ENCODE measurements at places on chromosomes 7 and 10.
A peak's percentile ranks its signal among the peaks of the same experiment; 100 is the strongest.

DNA sequence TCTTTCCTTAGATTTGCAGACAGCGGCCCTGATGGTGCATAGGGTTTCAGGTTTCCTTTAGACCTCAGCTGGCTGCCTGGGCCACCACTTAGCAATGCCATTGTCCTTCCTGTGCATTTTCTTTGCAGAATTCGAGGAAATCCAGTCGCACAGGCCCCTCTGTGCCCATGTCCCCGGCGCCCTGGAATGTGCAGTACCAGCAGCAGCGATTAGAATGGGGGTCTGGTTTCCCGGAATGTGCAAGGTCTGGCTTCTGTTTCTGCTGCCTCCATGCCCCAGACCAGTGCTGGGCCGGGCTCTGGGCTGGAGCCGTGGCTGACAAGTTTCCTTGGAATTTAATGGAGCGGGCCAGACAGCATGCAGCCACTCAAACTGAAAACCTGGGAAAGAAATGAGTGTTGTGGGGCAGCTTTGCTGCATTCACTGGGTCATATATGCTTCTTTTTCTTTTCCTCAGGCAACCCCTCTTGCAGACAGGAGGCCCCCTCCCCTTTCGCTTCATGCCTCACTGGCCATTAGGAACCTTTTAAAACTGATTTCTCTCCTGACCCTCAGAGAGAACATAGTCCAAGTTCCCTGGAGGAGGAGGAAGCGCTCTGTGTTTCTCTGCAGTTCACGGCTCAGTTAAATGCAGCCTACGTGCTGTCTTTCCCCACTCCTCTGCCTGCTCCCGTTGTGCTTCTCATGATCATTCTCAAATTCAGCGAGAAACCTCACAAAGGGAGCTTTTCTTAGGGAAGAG is 14.4 kb downstream of the HTRA1 start:
- no peak for DNase-seq

DNA sequence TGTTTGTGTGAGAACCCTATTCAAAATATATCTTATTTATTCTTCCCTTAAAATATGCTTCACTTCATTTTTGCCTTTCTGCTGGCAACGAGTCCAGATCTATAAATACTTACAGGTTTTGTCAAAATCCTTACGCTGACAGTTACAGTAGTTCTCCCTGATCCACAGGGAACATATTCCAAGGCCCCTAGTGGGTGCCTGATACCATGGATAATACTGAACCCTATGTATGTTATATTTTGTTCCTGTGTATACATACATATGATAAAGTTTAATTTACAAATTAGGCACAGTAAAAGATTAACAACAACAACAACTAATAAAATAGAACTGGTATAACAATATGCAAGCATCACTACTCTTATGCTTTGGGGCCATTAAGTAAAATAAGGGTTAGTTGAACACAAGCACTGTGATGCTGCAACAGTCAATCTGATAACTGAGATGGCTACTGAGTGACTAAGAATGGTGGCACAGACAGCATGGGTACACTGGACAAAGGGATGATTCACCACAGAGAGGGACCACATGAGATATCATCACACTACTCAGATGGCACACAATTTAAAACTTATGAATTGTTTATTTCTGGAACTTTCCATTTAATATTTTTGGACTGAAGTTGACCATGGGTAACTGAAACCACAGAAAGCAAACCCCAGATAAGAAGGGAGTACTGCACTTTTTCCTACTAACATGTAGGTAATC is 29.4 kb upstream of the PCGF5 start:
- no peak for DNase-seq

- no peak for DNase-seq
Measured at GRCh38 chr10:21702633-21703111, 168.6 kb downstream of the MLLT10 start.

DNA sequence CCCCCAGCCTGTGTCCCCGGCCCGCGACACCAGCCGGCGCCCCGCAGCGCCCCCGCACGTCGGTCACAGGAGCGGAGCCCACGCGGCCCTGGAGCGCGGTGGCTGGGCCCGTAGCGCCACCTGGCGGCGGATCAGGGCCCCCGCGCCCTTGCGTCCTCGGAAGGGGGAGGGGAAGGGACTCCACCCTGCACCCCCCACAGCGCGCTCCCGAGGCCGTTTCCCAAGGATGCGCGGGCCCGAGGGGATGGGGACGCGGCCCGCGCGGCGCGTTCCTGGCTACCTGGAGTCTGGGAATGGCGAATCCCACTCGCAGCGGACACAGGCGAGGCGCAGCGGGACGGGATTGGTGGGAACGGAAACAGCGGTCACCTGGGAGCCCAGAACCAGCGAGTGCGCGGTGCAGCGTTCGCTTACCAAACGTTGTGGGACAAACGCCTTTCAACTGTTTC is 23.8 kb upstream of the MKI67 start:
- DNase-seq: no peak

- no peak for DNase-seq
Measured at GRCh38 chr10:3053155-3053554, 14.2 kb upstream of the PFKP start.

- no peak for DNase-seq
Measured at GRCh38 chr10:78916227-78916626, 152.5 kb upstream of the ZMIZ1 start.

DNA sequence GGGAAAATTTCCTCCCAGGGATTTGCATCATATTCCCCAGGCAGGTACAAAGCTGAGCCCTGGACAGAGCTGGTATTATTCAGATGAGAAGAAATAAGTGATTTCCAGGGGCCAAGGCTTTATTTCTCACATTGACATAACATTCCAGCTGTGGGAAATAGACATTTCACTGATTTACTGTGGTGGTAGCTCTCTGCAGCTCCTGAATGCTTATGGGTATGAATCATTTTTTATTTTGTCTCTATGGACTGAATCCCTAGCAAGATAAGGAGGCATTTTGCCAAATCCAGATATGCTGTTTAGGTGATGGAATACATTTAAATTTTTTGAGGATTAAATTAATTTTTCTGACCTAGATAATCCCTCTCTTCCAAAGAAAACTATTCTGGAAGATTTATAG is 97.9 kb downstream of the MTPN start:
- DNase-seq: no peak

- DNase-seq: no peak
Measured at GRCh38 chr10:59075576-59075975, 100.9 kb upstream of the PHYHIPL start.

DNA sequence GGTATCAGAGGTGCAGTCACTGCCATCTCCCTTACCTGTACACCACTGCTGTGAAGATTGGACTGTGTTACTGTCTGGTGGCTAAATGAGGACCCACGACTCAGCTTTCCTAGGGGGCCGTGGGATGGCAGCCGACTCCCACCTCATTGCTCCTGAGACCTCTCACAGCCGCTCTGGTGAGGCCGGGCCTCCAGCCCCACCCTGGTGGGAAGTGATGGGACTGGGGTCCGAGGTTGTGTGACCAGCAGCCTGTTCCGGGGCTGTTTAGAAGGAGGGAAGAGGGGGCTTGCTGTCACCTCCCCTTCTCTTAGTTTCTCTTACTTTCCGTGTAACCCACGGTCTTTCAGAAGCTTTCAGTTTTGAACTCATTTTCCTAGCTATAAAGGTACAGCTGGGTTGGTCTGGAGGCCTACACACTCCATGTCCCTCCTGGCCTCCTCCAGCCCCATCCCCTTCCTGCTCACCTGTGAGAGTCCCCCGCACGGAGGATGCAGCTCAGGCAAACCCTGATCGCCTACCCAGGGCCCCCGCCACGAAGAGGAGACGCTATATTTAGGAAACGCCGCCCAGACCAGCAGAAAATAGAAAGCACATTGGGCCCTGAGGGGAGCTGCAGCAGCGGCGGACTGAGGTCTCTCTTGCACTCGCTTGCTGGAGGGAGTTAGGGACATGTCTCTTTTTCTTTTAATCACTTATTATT is 4.6 kb downstream of the EMX2 start:
- no peak for DNase-seq

DNA sequence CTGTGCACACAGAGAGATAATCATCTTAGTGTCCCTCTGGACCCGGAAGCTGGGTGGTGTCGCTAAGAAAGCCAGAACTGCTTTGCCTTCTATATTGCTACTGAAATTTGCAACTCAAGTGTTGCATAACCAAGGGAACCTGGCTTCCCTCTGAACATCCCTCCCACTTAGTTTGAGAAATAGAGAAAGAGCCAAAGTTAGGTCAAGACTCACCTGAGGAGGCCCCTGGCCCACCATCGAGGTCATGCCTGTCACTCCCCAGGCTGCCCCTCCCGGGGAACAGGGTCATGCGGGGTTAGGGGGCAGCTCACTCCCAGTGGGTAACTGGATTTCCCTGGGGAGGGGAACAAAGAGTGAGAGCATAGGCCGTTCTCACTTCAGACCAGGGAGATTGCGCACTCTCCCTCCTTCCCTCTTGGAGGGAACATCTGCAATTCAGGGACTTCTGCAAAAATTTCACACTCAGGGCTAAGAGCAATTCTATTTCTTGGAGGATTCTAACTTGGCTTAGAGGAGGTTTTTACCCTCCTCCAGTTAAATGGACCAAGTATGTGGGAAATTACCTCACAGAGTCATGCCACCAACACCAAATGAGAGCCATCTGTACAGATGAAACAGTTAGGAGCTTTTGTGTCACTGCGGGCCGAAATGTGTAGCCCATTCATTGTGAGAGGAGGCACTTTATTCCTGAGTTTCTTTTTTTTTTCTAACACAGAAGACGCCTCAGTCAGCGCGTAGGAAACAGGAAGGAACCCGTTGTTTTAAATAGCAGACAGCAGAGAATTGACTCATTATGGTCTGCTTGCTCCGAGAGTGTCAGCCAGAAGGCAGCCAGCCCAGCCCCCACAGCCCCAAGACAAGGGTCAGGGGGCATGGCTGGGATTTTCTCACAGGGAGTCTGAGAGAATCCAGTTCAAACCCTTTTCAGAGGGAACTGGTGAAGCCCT is 221.3 kb downstream of the ARHGAP12 start:
- peak; percentile 72 for DNase-seq

Measured in ovary (tissue), 10 donors.